ENCODE measurements at places on chromosomes 7 and 10.

GRCh38 chr7:154864523-154864891 is 138.4 kb downstream of the PAXIP1 start:
- DNase-seq: no peak

DNA sequence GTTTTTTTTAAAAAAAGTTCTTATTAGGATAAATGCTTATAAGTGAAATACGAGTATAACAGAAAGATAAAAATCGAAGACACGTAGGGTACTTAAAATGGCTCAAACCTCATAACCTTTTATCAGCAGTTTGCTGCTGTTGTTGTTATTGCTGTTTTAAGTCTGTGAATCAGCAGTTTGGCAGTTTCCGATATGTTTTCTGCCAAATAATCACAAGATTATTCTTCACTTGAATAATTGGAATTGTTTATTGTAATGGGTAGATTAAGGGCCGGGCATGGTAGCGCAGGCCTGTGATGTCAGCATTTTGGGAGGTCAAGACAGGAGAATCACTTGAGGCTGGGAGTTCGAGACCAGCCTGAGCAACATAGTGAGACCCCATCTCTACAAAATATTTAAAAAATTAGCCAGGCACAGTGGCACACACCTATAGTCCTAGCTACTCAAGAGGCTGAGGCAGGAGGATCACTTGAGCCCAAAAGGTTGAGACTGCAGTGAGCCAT is 177.6 kb downstream of the VTI1A start:
- DNase-seq: no peak

DNA sequence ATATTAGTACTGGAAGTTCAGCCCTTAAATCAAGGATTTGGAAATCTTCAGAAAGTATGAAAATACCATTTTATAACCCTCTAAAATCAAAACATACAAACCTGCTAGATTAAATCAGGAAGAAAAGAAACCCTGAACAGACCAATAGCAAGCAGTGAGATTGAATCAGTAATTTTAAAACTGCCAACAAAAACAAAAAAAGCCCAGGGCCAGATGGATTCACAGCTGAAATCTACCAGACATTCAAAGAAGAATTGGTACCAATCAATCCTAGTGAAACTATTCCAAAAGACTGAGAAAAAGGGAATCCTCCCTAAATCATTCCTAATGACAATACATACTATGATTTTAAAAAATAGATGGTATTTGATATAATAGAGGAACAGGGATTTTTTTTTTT is 70.1 kb downstream of the MCU start:
- no peak for DNase-seq

- DNase-seq: no peak
These were observed 49.6 kb downstream of the PLPP4 start for GRCh38 chr10:120506674-120507073.

DNA sequence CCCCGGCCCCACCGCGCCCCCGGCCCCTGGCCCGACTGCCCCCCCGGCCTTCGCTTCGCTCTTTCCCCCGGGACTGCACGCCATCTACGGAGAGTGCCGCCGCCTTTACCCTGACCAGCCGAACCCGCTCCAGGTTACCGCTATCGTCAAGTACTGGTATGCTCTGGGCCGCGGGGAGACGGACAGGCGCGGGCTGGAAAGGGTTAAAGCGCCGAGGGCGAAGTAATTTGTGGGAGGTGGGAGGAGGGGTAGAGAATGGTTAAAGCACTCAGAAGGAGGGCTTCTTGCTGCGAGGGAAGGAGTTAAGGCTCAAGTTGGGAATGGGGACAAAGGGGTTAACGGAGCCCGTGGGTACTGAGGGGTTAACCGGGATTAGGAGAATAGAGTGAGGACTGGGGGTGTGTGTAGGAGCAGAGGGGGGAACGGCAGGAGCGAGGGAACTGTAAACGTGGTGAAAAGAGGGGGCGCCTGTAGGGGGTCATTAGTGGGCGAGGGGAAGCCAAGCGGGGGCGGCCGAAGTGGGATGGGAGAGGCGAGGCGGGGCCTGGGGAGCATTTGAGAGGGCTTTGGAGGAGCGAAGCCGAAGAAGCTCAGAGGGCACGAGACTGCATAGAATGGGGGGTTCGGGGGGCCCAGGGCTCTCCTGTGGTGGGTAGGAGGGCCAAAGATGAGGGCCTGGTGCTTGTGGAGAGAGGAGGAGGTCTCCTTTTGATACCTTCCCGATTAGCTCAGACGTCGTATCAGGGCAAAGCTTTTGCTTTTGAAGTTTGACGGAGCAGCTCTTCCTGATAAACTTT is 605 bp downstream of the SUFU start:
- DNase-seq: no peak

- no peak for DNase-seq
These were observed 342.3 kb upstream of the SEMA3D start for GRCh38 chr7:85529201-85529600.

- DNase-seq: no peak
These were observed 137.2 kb upstream of the ADARB2 start for GRCh38 chr10:1874533-1874932.

GRCh38 chr7:69564454-69565417 is 33.5 kb upstream of the AUTS2 start:
- DNase-seq: no peak

GRCh38 chr7:139991269-139991666 is 71.5 kb downstream of the PARP12 start:
- no peak for DNase-seq

- no peak for DNase-seq
These were observed 31.1 kb upstream of the CELF2 start for GRCh38 chr10:10986606-10987005.

DNA sequence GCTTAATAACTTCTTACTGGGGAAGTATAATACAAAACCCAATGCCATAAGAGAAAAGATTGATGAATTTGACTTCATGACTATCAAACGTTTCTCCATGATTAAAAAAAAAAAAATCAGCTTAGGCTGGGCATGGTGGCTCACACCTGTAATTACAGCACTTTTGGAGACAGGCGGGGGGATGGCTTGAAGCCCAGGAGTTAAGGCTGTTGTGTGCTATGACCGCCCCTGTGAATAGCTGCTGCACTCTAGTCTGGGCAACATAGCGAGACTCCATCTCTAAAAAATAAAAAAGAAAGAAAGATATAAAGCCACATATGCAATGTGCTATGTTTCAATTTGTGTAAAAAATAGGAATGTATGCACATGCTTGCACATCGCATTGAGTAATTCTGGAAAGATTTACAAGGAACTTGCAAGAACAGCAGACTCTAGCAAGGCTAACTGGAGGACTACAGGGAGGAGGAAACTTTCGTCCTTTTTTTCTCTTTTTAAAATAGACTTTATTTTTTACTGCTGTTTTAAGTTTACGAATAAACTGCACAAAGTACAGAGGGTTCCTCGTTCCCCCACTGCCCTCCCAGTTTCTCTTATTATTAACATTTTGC is 10.3 kb upstream of the RARRES2 start:
- no peak for DNase-seq

GRCh38 chr10:119849031-119849789 is 23.4 kb downstream of the MCMBP start:
- DNase-seq: no peak

DNA sequence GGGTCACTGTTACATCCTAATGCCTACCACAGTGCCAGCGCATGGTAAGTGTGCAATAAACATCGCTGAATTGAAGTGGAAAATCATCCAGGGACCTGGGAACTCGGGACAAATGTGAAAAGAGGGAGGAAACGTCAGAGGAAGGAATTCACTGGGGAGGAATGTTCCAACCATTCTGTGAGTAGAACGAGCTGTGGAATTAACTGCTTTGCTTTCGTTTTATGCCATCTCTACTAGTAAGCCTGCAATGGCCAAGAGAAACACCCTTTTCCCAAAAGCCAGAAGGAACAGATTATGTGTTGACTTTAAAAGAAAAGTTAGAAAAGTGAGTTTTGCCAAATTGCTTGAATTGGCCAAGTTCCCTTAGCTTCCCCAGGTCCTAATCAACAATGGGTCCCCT is 1044.9 kb downstream of the TYW1 start:
- no peak for DNase-seq

DNA sequence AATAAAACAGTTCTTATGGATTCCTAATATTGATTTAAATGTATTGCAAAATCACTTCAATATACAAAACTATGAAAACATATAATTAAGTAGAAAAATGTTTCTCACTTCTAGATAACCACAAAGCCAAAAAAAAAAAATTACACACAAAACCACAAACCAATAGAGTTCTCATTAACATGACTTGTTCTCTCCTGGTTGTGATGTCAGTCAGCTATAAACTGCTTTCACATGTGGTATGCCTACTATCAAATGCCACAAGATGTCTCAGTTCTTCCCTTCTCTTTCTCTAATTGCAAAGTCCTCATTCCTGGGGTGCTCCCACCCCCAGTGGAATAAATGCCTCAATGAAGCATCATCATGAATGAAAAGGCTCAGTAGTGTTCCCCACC is 16.6 kb downstream of the GNAI1 start:
- DNase-seq: no peak

GRCh38 chr7:158094046-158094445 is 493.6 kb downstream of the PTPRN2 start:
- no peak for DNase-seq

DNA sequence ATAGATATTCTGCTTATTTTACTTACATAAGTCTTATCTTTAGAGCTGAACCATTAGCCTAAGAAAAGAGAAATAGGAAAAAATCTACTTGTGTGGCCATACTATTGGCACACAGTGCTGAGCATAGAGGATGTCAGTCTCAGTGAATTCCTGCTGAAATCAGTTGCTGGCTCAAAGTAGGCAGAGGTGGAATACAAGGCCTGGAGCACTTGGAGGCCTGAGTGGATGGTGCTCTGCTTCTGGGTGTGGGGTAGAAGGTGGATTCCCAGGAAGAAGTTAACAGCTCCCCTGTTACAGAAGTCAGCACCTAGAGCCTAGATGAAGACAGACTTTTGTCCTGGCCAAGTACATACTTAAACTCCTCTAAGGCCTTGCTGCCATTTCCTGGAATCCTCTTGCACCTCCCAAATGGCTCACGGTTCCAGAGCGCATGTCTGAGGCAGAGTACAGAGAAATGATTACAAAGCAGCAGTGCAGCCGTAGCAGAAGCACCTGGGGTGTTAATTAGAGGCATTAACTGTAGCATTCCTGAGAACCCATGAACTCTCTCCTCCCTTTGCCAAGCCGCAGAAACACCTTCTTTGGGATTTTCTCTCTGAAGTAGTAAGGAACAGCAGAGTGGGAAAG is 18.0 kb upstream of the XPNPEP1 start:
- DNase-seq: no peak

DNA sequence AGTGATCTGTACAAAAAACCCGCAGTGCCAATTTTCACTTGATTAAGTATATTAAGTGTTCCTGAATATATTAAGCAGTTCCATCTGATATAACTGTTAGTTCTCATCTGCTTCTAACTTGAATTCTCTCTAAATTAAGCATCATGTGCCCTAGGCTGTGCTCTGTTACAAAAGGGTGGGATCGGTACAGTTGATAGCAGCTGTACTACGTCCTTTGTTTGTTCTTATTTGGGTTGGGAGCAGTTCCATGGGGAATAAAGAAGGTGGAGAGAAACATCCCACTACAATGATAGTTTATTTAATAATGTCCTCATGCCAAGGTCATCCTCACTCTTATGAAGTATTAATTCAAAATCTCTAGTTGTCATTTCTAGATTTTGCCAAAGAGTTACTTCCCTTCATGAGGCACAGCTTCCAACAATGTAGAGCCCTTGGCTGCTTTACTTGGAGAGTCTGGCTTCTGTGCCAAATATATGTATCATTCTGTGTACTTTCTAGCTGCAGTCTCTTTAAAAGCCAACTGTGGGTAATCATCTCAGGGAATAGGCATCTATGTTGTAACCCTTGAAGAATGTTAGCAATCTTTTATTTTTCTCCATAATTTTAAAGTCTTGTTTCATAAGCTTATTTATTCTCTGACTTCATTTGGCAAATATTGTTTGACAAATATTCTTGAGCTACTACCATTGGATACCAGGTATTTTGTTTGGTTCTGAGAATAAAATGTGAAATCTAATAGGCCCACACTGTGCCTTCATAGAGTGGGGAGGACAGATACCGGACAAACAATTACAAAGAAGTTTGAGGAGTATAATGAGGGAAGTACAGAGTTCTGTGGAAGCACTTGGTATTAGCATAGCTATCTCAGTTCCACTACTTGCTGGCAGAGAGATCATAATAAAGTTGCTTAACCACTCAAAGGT is 22.4 kb upstream of the AHR start:
- no peak for DNase-seq

- no peak for DNase-seq
These were observed 522.9 kb downstream of the PARD3 start for GRCh38 chr10:34292194-34292565.

- DNase-seq: no peak
These were observed 121.9 kb upstream of the RET start for GRCh38 chr10:42954766-42955492.

DNA sequence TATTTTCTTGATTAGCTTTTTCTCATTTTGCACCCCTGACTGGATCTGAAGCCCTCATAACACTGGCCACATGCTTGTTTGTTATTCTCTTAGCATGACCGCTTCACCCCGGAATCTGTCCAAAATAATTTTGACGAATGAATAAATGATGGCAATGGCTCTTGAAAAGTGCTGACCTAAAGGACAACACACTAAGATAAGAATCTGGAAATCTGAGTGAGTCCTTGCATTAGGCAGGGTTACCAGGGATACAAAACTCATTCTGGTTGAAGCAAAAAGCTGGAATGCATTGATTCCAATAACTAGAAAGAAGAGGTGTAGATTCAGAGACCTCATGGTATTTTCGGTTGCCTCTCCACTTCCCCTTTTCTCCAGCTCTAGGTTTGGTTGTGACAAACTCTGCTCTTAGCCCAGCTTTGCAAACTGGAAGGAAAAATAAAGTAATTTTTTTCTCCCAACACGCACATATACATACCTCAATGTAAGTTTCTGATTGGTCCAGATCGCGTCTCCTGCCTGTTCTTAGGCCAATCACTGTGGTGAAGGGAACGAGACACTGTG is 157.4 kb downstream of the SKIDA1 start:
- DNase-seq: no peak

- no peak for DNase-seq
These were observed 47.2 kb downstream of the THNSL1 start for GRCh38 chr10:25063644-25064043.

DNA sequence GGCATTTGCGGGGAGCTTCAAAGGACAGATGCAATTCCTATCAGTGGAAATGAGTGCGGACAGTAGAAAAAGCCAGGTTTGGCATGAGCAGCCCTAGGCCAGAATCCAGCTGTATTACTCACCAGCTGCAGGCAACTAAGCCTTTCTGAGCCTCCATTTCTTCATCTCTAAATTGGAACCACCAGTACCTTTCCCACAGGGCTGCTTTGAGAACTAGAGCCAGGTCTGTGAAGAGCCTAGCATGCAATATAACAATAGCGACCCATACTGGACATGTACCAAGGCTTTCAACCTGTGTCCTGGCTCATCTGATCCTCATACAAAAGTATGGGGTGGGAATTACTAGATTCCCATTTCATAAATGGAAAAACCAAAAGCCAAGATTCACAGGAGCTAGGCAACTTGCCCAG is 101.0 kb downstream of the GSAP start:
- no peak for DNase-seq

- DNase-seq: no peak
These were observed 88.8 kb downstream of the SUGCT start for GRCh38 chr7:40223451-40224127.
